Stomach (tissue), 19 donors: ENCODE measurements at places on chromosomes 2 and 18. TPM values are rescaled to one million over a fixed set of nuclear protein-coding genes. Genes with fewer than 3 reads are reported as not detected.
A peak's percentile ranks its signal among the peaks of the same experiment; 100 is the strongest.

TLX2 gene
- total RNA-seq = not detected

DNA sequence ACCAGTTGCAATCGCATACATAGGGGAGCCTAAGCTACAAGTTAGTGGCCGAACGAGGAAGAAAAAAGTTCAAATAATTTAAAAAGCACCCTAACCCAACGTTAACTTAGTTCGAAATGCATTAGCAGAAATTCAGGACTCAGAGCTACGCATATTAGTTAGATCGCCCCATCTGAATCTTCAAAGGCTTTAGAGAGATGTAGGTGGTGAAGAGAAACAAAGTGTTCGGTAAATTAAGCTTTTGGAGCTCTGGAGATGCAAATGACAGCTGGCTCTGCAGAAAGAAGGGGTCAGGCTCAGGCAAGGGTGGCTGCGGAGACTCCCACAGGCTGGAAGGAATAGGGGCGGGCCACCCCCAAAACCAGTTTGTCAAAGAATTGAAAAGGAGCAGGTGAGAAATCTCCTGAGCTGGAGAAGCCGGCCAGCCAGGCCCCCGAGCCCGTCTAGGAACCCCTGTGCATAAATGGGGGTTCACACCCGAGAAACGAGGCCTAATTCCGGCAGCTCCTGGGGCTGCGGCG, 621 bp downstream of the TXNL1 start:
- peak overlapping the region; percentile 91 for H3K4me3 ChIP-seq
- peak overlapping the region; percentile 98 for H3K27ac ChIP-seq
- H3K27me3 ChIP-seq = no peaks in the 10 kb centered on the region
- peaks cover 18% of the 10 kb centered on the region for H3K4me1 ChIP-seq
- DNase-seq = peak; percentile 66

DNA sequence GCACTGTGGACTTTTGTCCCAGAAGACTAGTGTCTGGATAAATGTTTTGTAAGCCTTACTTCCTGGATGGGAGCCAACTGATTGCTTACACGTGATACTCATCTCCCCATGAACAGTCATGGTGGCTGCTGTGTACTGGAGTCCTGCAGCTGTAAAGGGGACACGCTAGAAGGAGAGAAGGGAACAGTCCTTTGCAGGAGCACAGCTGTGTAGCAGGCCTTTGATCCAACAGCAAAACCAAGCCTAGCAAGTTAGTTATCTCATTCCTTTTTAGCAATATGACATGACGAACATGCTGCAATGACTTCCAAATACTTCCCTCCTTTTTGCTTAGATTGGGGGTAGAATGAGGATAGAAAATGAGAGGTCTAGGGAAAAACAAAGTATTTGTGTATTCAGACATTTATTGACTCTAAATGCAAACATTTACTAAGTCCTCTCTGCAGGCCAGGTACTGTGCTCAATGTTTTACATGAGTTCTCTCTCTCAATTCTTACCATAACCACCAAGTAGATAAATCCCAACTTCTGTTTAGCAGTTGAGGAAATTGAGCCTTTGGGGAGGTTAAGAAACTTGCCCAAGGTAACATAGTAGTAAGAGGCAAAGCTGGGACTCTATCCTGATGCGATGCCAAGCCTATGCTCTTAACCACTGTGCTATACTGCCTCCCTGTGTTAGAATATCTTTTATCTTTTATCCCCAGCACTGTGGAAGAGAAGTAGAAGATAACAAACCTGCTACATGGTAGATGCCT, 55.4 kb upstream of the CD28 start:
- peaks cover 22% of the 10 kb centered on the region for H3K4me1 ChIP-seq
- H3K4me3 ChIP-seq = no peak overlapping the region
- H3K27ac ChIP-seq = no peak overlapping the region
- no peaks in the 10 kb centered on the region for H3K27me3 ChIP-seq
- H3K36me3 ChIP-seq = no peaks in the 10 kb centered on the region

TMEM182 gene
- 1.0 TPM for total RNA-seq

DNA sequence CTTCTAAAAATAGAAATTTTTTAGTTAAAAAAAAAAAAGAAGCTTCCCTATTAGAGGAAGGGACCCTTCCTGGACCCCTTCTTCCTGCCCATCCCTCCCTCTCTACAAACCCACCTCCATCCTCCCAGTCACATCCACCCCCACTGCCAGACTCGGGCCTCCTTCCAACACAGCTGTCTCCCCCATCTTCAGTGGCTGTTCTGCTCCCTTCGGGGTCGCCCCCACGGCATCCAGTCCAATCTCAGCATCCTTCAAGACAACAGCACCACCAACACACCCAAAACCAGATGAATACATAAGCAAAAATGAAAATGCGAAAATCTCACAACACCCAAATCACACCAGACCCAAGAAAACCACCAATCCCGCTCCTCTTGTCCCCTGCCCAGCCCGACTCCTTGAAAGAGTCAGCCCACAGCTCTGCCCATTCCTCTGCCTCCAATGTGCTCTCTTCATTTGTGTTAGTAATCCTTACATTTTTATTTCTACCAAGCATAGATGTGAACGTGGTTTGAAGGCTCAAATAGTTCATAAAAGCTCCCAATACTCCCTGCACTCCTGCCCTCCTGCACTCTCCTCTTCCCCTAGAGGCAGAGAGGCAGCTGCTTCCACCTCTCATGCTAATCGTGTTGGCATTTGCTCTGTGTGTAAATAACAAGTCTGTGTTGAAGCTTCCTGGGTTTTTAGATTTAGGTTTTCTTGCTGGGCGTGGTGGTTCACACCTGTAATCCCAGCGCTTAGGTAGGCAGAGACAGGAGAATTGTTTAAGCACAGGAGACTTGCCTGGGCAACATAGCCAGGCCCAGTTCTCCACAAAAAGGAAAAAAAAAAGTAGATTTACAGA, 37.0 kb downstream of the MAL start:
- no peak overlapping the region for H3K27ac ChIP-seq
- H3K4me3 ChIP-seq = no peak overlapping the region
- H3K36me3 ChIP-seq = no peaks in the 10 kb centered on the region
- DNase-seq = peak; percentile 45

- no peaks in the 10 kb centered on the region for H3K36me3 ChIP-seq
- no peaks in the 10 kb centered on the region for H3K4me1 ChIP-seq
- DNase-seq = no peak
- H3K27me3 ChIP-seq = no peaks in the 10 kb centered on the region
- no peak overlapping the region for H3K4me3 ChIP-seq
Observed at GRCh38 chr2:107553539-107553938, 273.2 kb upstream of the RGPD4 start.

ORC2 gene
- total RNA-seq = 11.0 TPM

GRCh38 chr2:129431881-129432280, 547.6 kb upstream of the RAB6C start:
- no peak overlapping the region for H3K4me3 ChIP-seq
- DNase-seq = no peak
- no peak overlapping the region for H3K27ac ChIP-seq
